ENCODE measurements at places on chromosomes 1 and 21. TPM values are rescaled to one million over a fixed set of nuclear protein-coding genes. Genes with fewer than 3 reads are reported as not detected.
A peak's percentile ranks its signal among the peaks of the same experiment; 100 is the strongest.

Gene EXTL1
- not detected for total RNA-seq

Gene CNIH4
- total RNA-seq, result 39.5 TPM

Gene KIF26B
- total RNA-seq, result not detected

Gene USP25
- total RNA-seq, result 56.0 TPM

Gene OR2G6
- total RNA-seq, result not detected

Gene SPATA6
- total RNA-seq, result 0.92 TPM

Gene MR1
- total RNA-seq, result 38.7 TPM

Gene RPTN
- total RNA-seq, result not detected

Gene C1orf141
- total RNA-seq, result not detected

Gene BCL2L15
- total RNA-seq, result 0.98 TPM

Gene ETV3L
- total RNA-seq, result not detected

DNA sequence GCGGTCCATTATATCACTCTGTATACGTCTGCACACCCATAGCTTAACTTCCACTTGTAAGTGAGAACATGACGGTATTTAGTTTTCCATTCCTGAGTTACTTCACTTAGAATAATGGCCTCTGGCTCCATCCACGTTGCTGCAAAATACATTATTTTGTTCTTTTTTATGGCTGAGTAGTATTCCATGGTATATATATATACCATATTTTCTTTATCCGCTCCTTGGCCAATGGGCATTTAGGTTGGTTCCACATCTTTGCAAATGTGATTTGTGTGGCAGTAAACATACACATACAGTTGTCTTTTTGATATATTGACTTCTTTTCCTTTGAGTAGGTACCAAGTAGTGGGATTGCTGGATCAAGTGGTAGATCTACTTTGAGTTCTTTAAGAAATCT, 245.1 kb downstream of the NFIA start:
- H3K4me3 ChIP-seq, result no peak overlapping the region
- H3K27ac ChIP-seq, result no peak overlapping the region
- H3K36me3 ChIP-seq, result no peaks in the 10 kb centered on the region
- no peak for DNase-seq

DNA sequence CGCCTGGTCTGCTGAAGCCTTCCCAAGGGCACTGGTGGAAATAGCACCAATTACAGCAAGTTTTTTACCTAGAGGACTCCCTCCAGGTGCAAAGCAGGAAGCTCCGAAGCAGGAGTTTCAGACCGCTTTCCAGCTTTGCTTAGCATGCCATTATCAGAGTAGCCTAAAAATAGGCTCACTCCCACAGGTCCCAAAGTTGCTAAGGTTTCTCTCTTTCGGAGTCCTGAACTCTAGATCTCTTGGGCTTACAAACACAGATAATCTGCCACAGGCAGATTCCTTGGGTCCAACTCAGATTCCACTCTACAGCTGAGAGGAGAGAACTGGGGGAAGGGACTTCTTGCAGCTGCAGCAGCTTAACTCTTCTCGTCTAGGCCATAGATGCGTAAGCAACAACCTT, 22.5 kb downstream of the ZMYND12 start:
- H3K36me3 ChIP-seq, result no peaks in the 10 kb centered on the region
- H3K27me3 ChIP-seq, result no peaks in the 10 kb centered on the region
- H3K4me3 ChIP-seq, result no peak overlapping the region
- no peak overlapping the region for H3K27ac ChIP-seq
- no peaks in the 10 kb centered on the region for H3K4me1 ChIP-seq

GRCh38 chr1:113040041-113040440, 33.0 kb upstream of the LRIG2 start:
- H3K4me1 ChIP-seq, result peaks cover 21% of the 10 kb centered on the region
- H3K4me3 ChIP-seq, result no peak overlapping the region
- DNase-seq, result no peak
- H3K27ac ChIP-seq, result no peak overlapping the region

DNA sequence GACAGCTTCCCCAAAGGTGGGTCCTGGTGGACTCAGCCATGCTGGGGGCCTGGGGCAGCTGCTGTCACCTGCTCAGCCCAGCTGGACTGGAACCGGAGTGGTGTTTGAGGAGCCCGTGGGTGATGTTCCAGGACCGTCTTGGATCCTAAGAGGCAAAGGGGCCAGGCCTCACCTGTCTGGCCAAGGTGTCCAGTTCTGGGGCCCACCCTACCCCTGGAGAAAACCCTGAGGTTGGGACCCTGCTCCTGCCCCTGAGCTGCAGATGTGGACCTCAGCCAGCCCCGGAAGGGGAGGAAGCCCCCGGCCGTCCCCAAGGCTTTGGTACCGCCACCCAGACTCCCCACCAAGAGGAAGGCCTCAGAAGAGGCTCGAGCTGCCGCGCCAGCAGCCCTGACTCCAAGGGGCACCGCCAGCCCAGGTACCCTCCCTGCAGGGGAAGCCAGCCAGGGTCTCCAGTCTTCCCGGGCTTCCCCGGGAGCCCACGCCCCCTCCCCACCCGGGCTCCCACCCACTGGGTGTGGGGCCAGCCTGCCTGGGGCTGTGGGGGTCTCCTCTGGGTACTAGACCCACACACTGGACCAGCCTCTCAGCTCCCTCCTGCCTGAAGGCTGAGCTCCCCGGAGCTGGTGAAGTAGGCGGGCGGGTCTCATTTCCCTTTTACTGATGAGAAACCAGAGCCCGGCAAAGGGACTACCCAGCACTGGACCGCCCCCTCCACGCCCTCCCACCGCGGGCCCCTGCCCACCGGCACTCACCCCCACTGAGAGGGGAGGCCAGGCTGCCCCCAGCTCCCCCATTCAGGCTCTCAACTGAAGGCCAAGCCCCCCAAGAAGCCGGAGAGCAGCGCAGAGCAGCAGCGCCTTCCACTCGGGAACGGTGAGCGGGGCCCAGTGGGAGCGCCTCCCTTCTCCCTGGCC, 1.3 kb downstream of the AIRE start:
- no peak overlapping the region for H3K27ac ChIP-seq
- H3K36me3 ChIP-seq, result no peaks in the 10 kb centered on the region
- peaks cover 3% of the 10 kb centered on the region for H3K4me1 ChIP-seq
- no peak overlapping the region for H3K4me3 ChIP-seq

DNA sequence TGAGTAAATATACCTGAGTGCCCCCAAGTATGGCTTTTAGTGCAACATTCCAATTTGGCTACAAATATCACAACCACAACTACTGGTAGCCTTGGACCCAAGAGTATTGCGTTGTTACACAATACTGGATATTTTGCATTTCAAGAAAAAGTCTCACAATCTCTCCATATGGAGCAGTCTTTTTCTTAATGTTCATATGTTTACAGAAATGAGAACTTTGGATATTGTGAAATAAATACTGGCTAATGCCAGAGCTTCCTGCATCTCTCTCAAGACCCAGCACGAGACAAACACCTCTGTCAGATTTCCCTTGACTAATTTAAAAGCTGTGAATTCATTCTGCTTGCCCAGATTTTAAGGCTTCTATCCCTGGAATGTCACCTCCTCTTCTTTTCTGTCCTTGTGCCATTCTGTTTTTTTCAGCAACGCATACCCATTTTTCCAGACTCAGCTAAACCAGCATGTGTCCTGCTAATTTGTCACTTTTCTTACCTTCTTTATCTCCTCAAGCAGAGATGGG, 136.2 kb upstream of the BACE2 start:
- no peak for DNase-seq
- peaks cover 1% of the 10 kb centered on the region for H3K27me3 ChIP-seq
- no peak overlapping the region for H3K27ac ChIP-seq

- H3K27me3 ChIP-seq, result peaks cover 32% of the 10 kb centered on the region
- H3K4me1 ChIP-seq, result no peaks in the 10 kb centered on the region
- no peak overlapping the region for H3K27ac ChIP-seq
- no peak overlapping the region for H3K4me3 ChIP-seq
- H3K36me3 ChIP-seq, result no peaks in the 10 kb centered on the region
- DNase-seq, result no peak
These were observed 8.2 kb downstream of the TTLL7 start for GRCh38 chr1:83990734-83991133.

- no peak overlapping the region for H3K27ac ChIP-seq
- H3K27me3 ChIP-seq, result no peaks in the 10 kb centered on the region
- no peak for DNase-seq
- H3K4me3 ChIP-seq, result no peak overlapping the region
- peaks cover 82% of the 10 kb centered on the region for H3K36me3 ChIP-seq
- peaks cover 70% of the 10 kb centered on the region for H3K4me1 ChIP-seq
These were observed 42.8 kb downstream of the LRRC8C start for GRCh38 chr1:89675677-89676076.

DNA sequence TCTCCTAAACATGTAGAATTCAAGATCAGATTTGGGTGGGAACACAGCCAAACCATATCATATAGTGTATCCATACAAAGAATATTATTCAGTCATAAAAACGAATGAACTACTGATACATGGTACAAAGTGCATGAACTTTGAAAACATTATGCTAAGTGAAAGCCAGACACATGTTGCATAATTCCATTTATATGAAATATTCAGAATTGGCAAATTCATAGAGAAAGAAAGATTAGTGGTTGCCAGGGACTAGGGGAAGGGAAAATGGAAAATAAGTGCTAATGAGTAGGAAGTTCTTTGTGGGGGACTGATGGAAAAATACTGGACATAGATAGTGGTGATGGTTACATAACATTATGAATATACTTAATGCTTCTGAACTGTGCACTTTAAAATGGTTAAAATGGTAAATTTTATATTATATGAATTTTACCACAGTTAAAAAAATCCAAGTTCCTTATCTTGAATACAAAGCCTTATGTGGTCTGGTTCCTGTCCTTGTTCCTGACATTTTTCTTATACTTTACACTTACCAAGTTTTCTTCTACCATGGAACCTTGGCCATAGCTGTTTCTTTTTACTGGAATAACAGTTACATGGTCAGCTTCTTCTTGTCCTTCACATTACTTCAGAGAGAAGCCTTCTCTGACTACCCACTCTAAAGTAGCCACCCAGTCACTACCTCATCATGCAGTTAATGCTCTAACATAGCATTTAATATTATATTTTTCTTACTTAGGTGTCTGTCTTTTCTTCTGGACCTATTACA, 64.0 kb downstream of the CCDC18 start:
- peaks cover 71% of the 10 kb centered on the region for H3K36me3 ChIP-seq
- DNase-seq, result no peak
- no peaks in the 10 kb centered on the region for H3K4me1 ChIP-seq
- H3K27ac ChIP-seq, result no peak overlapping the region
- no peak overlapping the region for H3K4me3 ChIP-seq

GRCh38 chr1:18446751-18447150, 34.0 kb upstream of the KLHDC7A start:
- H3K27ac ChIP-seq, result no peak overlapping the region
- peaks cover 3% of the 10 kb centered on the region for H3K27me3 ChIP-seq
- H3K36me3 ChIP-seq, result no peaks in the 10 kb centered on the region
- no peak overlapping the region for H3K4me3 ChIP-seq
- H3K4me1 ChIP-seq, result no peaks in the 10 kb centered on the region

DNA sequence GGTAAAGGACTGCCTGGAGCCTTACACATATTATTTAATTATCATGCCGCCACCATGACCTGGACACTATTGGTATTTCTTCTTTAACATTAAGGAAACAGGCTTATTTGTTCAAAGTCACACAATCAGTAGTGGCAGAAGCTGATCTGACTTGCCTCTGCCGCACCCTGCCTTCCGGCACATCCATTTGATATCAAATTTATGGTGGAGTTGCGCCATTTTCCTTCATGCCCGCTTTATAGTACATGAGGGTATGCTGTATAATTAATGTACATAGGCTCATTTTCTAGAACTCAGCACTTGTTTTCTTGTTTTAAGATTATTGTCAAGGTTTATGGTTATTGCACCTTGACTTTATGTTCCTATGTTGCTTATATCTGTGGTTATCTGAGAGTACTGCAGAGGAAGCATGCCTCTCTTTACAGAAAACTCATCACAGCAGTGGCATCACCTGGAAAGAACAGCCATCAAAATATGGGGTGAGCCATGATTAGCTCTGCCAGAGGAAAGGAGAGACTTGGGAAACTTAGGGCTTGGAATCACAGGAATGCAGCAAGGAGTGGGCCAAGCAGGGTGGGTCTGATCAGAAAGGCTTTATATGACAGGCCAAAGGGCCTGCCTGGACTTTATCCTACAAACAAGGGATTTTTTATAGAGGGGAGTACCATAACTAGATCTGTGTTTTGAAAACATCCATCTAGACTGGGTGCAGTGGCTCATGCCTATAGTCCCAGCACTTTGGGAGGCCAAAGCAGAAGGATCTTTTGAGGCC, 72.2 kb upstream of the GJB5 start:
- no peak overlapping the region for H3K4me3 ChIP-seq
- no peak for DNase-seq

DNA sequence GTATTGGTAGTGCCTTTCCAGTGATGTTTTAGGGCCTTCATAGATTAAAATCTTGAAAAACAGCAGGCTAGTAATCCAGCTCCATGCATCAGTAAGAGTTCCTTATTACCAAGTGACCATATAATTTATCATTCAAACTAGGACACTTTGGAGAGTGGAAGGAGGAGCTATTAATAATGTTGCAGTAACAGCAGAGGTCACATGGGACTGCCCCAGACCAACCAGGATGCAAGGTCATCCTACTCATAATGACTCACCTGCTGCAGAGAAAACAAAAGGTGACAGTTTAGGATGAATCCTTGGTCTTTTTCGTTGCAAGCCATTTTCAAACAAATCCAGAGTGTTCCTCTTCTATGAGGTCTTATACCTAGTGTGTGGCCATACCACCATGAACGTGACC, 187.4 kb downstream of the NUF2 start:
- no peaks in the 10 kb centered on the region for H3K36me3 ChIP-seq
- no peaks in the 10 kb centered on the region for H3K27me3 ChIP-seq
- H3K4me3 ChIP-seq, result no peak overlapping the region
- no peak overlapping the region for H3K27ac ChIP-seq

DNA sequence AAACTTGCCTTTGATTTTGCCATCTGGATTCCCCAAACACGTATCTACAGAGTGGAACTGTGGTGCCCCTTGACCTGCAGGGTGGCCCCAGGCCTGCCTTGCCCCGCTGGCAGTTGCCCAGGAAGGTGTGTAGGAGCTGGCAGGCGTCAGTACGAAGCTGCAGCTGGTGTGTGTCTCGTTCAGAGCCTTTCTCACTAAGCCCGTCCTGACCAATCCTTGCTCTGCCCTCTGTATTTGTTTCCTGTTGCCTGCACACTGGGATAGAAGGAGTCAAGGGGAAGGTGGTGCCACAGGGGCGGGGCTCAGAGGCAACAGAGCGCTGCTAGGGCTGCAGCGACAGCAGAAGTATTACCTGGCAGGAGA, 5.2 kb upstream of the VSIG8 start:
- H3K36me3 ChIP-seq, result no peaks in the 10 kb centered on the region
- no peak overlapping the region for H3K27ac ChIP-seq
- no peak for DNase-seq

DNA sequence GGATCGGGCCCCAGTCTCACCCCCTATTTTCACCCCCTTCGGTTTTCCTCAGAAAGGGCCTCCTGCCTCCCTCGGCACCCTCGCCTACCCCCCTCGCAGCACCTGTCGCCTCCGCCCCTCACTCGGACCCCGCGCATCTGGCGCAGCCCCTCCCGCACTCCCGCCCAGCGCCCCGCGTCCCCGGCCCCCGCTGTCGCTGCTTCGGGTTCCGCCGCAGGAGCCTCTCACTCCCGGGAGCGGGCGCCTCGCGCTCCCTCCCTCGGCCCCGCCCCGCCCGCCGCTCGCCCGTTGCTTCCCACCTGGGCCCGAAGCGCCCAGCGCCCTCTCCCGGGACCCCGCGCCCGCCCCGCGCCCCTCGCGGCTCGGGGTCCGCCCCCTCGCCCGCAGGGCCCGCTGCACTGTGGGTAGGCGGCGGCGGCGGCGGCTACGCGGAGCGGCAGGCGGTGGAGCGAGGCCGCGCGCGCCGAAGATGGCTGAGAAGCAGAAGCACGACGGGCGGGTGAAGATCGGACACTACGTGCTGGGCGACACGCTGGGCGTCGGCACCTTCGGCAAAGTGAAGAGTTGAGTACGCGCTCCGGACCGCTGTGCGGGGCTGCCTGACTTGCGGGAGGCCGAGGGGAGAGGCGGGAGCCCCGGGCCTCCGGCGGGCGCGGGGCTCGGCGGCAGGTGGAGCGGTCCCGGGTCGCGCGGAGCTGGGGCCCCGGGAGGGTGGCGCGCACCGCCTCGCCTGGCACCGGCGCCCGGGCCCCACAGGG, at the start of gene PRKAA2:
PRKAA2 (plus strand) TSS at position 396 of the 758 bp plus-strand sequence; CDS start at position 470, 74 bp downstream.
- peak within 1 kb of the TSS; percentile 38 for H3K4me3 ChIP-seq
- H3K36me3 ChIP-seq, result no peaks in the 10 kb centered on the region
- H3K27me3 ChIP-seq, result peaks cover 40% of the 10 kb centered on the region
